ENCODE measurements at places on chromosomes 1 and 21. TPM values are rescaled to one million over a fixed set of nuclear protein-coding genes. Genes with fewer than 3 reads are reported as not detected.

Gene F13B
- total RNA-seq = not detected

Gene NUP133
- 34.5 TPM for total RNA-seq

Gene SLC25A34
- total RNA-seq = under 0.01 TPM

Gene ESPN
- total RNA-seq = not detected

Gene GPR37L1
- total RNA-seq = under 0.01 TPM

Gene ZP4
- not detected for total RNA-seq

Gene C1orf185
- not detected for total RNA-seq

Gene SPRR4
- not detected for total RNA-seq

Gene NPPA
- not detected for total RNA-seq

Gene MARCKSL1
- total RNA-seq = 30.9 TPM

Gene NTNG1
- total RNA-seq = 2.9 TPM

Gene LRRC71
- total RNA-seq = not detected

Gene FLG
- not detected for total RNA-seq

Gene TBX15
- total RNA-seq = under 0.01 TPM

Gene MMEL1
- under 0.01 TPM for total RNA-seq

Gene CDK11B
- 6.0 TPM for total RNA-seq

Gene HRNR
- not detected for total RNA-seq

Gene SLC45A3
- 3.2 TPM for total RNA-seq

Gene BACE2
- total RNA-seq = 7.1 TPM

Gene SPRR2A
- total RNA-seq = not detected

Gene PCBP3
- 1.3 TPM for total RNA-seq

Gene NUAK2
- total RNA-seq = 12.1 TPM

Gene CNKSR1
- total RNA-seq = not detected

Gene MCOLN2
- total RNA-seq = 1.7 TPM

Gene TSPAN2
- under 0.01 TPM for total RNA-seq

Gene HSPA6
- total RNA-seq = under 0.01 TPM

Gene CYP4A11
- not detected for total RNA-seq
